Lung (tissue), 17 donors: ENCODE measurements at places on chromosomes 2 and 18.

DNA sequence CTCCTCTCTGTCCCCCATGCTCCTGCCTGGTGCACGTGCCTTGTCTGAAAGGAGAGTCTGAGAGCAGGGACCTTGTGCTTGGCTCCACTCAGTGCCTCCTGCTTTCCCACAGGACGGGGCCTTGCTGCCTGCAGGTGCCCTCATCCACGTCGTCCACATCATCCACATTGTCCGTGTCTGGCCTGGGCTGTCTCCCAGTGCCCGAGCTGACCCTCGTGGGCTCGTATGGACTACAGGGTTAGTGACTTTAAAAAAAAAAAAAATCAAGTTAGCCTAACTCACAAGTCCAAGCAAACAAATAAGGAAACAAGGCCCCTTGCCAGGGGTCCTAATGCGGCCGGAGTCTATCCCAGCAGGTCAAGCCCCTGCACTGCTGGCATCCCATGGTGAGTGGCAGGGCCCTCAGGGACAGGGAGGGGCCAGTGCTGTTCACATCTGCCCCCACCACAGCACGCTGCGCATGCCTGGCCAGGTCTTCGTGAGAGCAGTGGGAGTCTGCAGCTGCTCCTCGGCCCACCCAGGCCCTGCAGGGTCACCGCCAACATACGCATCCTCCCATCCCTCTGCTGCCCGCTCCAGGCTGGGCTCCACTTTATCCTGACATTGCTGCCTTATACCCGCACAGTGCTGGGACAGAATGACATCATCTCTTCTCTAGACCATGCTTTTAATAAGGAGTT, 232.6 kb downstream of the NDUFA10 start:
- DNase-seq, result no peak

DNA sequence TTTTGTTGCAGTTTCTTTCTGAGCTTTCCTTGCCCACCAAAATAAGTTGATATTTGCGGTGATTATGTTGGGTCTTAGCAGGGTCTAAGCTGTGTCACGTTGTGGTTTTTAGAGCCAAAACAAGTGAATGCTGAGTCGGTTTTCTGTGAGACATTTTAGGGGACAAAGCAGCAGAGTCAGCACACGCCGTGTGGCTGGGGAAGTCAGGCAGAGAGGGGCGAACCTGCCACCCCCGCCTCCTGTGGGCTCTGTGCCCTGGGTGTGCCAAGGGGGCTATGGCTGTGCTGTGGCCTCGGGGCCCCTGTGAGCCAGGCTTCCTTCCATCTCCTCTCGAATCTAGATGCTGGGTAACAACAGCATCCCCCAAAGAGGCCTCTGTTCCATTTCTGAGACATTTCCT, 30.8 kb upstream of the TMEM87B start:
- DNase-seq, result no peak

DNA sequence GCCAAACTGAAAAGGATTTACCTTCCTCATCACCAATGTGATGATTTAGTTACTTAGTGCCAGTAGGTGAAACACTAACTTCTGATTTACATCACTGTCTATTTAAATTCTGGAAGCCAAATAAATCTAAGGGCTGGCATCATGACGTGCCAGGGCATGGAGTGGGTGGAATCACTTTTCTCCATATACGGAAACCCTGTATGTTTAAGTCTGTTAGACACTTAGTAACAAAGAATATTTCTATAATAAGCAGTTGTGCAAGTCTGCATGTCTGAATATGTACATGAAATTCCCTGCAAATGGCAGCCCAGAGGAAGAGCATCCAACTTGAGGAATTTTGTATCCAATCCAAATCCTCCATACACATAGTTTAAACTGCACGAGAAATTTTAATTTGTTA, 243.1 kb upstream of the SMAD7 start:
- no peak for DNase-seq

DNA sequence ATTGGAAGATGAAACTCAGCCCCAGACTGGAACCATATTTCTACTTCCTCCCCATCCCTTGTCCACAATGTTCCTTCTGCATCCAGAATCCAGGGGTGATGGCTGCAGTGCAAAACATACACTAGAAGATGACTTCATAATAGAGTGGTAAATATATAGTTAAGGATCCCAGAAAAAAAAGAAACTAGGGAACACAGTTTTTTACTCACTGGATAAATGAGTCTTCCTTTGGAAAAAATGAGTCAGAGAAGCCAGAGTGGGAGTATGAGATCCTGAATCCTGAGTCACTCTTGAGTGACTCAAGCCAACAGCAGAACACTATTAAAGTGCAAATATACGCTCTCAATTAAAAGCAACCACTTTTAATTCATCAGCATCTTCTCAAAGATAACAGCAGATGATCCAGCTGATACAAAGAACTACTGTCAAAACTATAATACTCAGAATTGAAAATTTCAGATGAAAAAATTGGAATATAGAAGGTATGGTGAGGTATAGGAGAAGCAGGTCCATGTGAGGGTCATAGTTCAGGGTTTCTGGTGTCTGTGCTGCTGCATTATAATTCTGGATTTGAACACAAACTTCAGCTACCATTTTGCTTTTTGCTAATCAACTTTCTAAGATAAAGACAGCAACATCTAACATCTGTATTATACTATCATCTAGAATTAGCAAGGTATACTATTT, 987.2 kb upstream of the CDH2 start:
- no peak for DNase-seq

- DNase-seq, result no peak
Observed at GRCh38 chr2:236061497-236061896, 106.7 kb downstream of the GBX2 start.

GRCh38 chr2:37306024-37306423, 18.6 kb downstream of the PRKD3 start:
- no peak for DNase-seq

- DNase-seq, result no peak
Observed at GRCh38 chr18:47847635-47848034, 82.8 kb downstream of the SMAD2 start.

GRCh38 chr2:231662811-231663457, 45.4 kb upstream of the PTMA start:
- DNase-seq, result no peak

GRCh38 chr2:57204364-57204763, 842.2 kb upstream of the VRK2 start:
- DNase-seq, result no peak

GRCh38 chr2:217843324-217843723, 159.5 kb downstream of the TNS1 start:
- DNase-seq, result peak; percentile 98

GRCh38 chr18:38576916-38577315, 1011.3 kb upstream of the CELF4 start:
- DNase-seq, result no peak

DNA sequence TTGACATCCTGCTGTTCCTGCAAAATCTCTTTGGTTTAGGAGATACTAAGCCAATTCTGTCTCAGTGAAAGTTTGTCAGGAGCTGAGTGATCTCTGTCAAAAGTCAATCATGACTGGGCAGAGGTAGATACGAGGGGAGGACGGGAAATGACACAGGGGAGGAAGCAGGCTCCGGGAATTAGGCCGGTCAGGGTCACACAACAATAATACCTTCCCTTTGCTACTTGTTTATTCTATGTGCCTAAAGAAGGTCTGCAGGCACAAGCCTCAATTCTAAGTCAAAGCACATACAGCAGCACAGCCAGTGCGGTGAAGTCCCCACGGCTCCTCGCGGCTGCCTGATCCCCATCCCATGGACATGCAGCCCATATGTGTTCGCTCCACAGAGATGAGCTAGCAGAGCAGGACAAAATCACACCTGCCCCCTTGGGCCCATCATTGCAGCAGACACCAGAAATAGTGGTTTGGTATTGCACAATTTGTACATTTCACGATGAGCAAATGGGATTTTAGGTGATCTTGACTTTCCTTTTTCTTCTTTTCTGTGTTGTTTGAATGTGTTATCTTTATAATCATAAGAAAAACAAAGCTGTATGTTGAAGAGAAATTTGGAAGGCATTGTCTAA, 141.4 kb downstream of the VAPA start:
- no peak for DNase-seq

GRCh38 chr18:79371561-79372121, 24.1 kb upstream of the NFATC1 start:
- no peak for DNase-seq

- DNase-seq, result no peak
Observed at GRCh38 chr2:37563375-37564015, 107.9 kb downstream of the CDC42EP3 start.

DNA sequence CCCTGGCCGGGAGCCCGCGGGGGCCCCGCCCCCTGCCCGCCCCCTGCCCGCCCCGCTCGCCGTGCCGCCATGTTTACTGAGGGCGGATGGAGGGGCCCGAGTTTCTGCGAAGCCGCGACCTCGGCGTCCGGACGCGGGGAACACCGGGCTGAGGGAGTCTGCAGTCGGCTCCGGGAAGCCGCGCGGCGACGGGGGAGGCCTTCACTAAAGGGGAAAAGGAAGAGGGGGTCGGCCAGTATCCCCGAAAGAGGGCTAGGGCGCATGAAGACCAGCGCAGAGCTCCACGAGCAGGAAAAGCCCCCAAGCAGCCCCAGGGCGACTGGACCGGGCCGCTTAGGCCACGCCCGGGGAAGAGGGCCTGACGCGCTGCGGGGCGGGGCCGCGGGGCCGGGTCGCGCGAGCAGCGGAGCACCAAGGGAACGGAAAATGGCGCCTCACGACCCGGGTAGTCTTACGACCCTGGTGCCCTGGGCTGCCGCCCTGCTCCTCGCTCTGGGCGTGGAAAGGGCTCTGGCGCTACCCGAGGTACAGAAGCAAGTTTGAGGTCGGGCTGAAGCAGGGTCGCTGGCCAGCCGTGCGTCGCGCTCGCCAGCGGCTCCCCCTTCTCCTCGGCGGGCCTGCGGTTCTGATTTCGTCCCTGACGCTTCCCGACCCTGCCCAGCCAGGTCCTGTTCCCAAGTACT, at the start of the genes ATRAID and SLC5A6:
Gene ATRAID (plus strand): TSS at position 99 of the 683 bp plus-strand sequence. CDS start 328 bp downstream, at position 427.
Gene SLC5A6 (minus strand): TSS at position 326 of the 683 bp plus-strand sequence. CDS start 4,618 bp downstream, outside the sequence.
- DNase-seq, result peak; percentile 94

- no peak for DNase-seq
Observed at GRCh38 chr18:36831139-36831538, 2.2 kb downstream of the KIAA1328 start.

DNA sequence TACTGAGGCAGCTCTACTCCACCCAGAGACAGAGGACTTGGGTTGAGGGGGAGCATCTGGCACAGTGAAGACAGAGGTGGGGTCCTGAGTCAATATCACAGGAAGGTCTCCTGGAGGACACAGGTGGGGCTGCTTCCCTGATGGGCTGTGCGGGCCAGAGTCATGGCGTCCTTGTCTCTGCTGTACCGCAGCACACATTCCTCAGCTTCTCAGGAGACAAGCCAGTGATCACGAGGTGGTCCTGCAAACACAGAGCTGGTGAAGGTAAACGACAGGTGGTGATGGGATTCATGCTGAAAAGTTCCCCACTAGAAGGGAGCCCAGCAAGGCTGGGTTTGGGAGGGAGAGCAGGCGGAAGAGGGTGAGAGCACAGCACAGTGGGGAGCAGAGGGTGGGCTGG, 9.7 kb downstream of the TCF23 start:
- no peak for DNase-seq

DNA sequence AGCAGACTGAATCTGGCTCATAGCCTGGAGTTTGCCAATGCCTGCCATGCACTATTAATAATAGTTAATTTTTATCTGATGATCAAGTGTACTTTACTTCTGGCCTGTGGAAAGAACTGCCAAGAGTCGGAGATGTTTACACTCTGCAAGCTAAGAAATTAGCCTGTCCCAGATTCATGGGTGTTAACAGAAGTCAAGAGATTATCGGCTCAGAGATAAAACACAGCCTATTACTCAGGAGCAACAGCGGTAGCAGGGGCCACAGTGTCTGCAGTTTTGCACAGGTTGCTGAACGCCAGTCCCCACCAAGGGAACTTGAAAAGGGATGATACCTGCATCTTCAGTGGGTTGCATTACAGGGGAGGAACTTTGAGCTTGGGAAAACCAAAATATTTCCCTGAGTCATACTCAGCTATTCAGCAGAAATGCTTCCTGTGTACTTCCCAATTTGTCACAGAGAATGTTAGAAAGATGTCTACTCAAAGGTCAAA, 4.3 kb upstream of the ADI1 start:
- DNase-seq, result no peak
